ENCODE measurements at places on chromosomes 3 and 15.

DNA sequence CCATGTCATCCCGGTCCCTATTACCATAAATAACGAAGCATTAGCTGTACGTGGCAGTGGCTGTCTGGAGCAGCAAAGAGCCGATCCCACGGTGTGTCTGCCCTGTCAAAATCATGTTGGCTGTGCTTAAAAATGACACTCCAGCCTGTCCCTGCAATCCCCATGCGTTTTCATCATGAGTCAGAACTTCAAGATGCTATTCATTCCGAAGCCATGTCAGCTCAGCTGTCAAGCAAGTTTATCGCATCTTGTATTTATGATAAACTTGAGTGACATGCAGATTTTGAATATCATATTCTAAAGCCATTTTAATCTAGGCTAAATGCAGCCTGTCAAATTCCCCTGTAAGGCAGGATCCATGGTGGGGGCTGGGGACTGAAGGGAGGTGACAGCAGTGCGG lies 152.4 kb downstream of the TJP1 start:
- DNase-seq = no peak

DNA sequence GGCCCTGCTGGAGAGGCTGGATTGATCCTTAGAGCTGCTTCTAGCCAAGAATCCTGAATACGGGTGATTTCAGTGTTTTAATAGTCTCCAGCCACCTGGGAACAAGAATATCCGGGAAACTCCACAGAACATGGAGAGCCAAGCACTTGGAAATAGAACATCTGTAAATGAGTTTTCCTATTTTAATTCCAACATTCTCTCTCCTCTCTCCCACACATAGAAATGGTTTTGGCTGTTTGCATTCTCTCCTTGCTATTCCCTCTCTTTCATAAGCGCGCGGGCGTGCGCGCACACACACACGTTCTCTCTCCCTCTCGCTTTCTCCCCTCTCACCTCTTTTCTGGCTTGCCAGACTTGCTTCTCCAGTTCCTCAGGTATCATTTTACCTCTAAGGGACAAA lies 50.6 kb downstream of the GADL1 start:
- no peak for DNase-seq

DNA sequence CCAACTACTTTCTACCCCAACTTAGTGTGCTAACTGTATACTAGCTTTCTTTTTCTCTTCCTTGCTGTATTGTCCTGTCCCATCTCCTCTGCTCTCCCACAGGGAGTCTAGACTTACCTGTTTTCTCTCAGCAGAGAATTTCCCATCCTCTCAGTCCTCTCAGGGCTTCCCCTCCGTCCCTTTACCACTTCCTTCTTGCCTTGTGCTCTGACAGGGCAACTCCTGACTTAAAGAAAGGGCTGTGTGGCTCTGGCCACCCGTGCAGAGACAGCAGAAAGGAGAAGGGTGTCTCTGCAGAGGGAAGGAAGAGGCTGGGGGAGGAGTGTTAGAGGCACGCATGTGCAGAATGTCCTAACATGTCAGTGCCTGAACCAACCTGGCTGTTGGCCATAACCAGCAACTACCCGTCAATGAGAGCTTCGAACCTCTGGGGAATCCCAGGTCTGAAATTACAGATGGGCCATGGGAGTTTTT lies at the start of gene GCSAM:
TSS of gene GCSAM (minus strand) at position 274 of the 474 bp plus-strand sequence. CDS start at position 146, 128 bp downstream.
- no peak for DNase-seq

DNA sequence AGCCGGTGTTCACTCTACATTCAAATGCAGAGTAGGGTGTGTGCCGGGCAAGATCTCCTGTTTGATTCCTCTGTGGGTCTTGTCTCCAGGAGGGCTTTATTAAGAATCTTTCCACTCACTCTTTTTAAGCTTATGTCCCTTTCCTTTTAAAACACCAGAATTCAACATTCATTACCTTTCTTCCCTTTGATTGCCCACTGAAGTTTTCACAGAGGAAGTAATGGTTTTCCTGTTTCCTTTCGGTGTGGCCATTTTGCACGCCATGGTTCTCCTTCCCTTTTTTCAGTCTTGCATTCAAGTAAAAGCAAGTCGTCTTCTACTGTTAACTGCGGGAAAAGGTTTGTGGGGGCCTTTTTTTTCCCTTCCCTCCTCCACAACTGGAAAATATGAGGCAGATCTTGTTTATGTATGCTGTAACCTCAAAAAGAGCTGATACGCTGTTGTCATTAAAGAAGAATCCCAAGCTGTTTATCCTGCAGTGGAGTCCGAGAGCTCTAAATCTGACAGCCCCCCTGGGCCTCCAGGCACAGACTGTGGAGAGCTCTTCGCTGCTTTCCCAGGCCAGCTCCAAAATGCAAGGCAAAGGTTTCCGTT lies 40.5 kb downstream of the FILIP1L start:
- DNase-seq = peak; percentile 42

DNA sequence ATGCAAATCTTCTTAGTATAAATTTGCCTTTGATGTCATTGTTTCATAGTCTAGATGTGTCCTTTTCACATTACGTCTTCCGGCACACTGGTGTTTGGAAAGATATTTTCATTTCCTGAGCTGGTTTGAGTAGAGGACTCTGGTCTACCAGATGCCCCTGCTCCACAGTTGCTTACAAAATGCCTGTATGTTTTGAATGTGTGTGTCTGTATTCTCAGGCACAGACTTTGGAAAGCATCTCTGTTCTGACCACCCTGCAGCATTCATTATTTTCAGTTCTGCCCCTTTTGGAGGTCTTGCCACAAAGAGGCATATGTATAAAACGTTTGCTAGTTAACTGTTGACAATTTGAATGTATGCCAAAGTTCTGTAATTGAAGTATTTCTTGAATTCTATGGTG lies 236.0 kb upstream of the GOLIM4 start:
- no peak for DNase-seq

- DNase-seq = no peak
Measured at GRCh38 chr3:106827515-106828213, 549.6 kb upstream of the CCDC54 start.

- DNase-seq = no peak
Measured at GRCh38 chr15:28005004-28005527, 94.0 kb downstream of the OCA2 start.

DNA sequence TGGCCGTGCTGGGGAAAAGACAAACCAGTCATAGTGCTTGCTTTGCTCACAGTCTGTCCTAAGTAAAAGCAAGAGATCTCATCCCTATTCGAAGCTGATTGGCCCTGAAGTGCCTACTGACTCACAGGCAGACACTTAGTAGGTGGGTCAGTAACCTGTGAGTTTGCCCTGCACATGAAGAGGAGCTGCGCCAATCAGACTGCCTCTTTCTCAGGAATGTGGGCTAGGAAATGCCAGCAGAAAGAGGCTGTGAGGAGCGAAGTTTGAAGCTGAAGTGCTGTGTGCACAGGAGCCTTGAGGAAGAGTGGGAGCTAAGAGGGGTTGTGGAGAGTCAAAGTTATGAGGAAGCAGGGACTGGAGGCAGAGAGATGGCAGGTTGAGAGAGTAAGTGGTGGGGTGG lies 126.8 kb downstream of the IL20RB start:
- DNase-seq = no peak

- no peak for DNase-seq
Measured at GRCh38 chr15:31345606-31346366, 19.2 kb downstream of the KLF13 start.

DNA sequence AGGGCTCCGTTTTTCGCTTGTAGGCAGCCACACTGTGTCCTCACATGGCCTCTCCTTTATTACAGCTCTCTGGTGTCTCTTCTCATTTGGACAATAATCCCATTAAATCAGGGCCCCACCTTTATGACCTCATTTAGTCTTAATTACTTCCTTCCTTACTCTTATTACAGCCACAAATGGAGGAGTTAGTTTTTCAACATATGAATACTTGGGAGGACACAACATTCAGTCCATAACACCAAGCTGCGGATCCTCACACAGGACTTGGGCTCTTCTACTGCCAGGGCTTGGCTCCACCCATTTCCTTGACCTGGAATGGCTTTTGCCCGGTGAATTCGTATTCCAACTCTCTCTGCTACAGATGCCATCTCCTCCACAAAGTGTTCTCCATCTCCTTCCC lies 74.3 kb upstream of the SLC7A14 start:
- DNase-seq = no peak

DNA sequence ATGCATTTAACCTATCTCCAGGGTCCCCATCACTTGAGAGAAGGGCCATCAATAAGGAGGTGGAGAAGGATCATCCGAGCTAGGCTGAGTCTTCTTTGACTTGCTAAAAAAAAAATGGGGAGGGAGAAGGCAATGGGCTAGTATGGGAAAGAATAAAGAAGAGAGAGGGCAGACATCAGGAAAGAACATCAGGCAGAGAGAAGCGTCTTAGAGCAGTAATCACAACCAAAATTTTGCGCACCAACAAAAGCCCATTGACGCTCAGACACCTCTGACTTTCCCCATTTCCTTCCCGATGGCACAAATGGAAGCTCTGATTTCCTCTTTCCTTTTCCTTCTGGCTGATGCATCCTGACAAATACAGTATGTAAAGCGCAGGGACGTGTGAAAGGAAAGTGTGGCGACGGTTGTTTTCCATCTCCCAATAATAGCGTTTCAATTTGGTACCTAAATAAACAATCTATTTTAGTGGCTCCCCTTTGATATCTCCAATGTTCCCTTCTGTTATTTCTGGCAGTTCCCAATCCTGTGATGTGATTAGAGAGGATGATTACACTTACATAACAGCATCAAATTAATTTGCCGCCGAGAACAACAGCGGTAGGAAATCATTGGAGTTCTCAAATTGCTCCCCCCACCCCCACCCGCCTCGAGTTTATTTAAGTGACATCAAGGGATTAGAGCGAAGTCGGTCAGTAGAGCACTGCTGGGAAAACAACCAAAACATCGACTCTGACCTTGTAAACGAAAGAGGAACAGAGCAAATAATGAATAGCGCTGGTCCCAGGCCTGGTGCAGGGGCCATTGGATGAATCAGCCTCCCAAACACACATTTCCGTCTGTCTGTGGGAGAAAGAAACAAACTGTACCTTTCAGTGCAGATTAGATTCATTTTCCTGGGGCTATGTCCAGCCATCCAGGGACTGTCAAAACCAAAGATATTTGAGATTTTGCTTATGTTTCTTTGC lies 273.3 kb upstream of the ICE2 start:
- DNase-seq = no peak

DNA sequence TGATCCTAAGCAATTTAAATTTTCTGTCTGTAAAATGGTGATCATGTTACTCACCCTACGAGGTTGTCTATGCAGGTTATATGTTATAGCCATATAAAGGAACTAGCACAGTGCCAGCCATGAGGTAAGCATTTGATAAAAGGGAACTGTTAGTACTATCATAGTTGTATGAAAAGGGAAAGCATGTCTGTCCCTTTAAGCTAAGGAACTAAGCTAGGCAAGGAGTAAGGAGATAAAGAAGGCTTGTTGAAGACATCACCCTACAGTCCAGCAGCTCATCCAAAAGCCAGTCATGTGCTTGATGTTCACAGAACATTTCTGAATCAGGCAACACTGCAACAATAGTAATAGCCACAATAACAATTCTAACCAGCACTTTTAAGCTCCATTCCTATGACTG lies 243.9 kb downstream of the ZBTB20 start:
- no peak for DNase-seq

DNA sequence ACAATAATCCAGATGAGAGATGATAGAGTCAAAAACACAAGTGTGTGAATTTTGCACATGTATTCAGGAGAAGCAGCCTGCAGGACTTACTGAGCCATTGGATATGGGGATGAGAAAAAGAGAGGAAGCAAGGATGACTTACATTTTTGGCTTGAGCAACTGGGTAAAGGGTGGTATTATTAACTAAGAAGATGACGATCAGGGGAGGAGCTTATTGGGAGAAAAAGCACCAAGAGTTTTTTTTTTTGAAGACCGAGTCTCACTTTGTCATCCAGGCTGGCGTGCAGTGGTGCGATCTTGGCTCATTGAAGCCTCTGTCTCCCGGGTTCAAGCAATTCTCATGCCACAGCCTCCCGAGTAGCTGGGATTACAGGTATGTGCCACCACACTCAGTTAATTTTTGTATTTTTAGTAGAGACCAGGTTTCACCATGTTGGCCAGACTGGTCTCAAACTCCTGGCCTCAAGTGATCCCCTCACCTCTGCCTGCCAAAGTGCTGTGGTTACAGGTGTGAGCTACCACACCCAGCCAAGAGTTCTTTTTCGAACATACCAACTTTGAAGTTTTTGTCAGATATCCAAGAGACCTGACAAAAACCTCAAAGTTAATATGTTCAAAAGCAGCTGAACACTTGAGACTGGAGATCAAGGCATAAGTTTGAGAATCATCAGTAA lies 14.8 kb upstream of the SH3BP5 start:
- no peak for DNase-seq

GRCh38 chr3:24751020-24751419 lies 256.4 kb upstream of the THRB start:
- no peak for DNase-seq

DNA sequence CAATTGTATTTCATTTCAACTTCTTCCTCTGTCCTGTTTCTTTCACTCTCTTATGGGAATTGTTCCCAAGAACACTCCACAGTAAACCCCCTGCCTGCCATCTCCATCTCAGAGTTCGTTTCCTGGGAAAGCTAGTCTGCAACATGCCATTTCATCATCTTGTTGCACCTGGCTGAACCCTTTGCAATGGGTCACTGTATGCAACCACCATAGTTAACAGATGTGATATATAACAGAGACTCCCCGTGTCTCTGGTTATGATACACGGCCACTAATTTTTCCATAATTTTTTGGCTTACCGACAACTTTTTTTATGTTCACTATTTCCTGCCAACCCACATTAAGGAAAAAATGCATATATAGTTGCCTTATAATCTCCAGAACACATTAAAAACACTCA lies 95.5 kb downstream of the CHST2 start:
- no peak for DNase-seq

DNA sequence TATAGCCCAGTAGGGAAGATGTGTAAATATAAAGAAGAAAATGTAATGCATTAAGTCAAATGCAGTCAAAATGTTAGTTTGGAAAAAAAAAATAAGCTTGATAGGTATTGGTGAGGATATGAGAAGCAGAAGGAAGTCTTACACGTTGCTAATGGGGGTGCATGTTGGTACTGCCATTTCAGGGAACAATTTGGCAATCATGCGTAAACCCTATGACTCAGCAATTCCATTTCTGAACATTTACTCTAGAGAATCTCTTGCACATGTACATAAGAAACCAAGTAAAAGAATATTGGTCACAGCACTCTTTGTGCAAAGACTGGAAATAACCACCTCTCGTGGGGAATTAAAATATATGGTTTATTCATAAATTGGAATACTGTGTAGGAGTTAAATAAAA lies 35.5 kb upstream of the TIMP4 start:
- DNase-seq = no peak

DNA sequence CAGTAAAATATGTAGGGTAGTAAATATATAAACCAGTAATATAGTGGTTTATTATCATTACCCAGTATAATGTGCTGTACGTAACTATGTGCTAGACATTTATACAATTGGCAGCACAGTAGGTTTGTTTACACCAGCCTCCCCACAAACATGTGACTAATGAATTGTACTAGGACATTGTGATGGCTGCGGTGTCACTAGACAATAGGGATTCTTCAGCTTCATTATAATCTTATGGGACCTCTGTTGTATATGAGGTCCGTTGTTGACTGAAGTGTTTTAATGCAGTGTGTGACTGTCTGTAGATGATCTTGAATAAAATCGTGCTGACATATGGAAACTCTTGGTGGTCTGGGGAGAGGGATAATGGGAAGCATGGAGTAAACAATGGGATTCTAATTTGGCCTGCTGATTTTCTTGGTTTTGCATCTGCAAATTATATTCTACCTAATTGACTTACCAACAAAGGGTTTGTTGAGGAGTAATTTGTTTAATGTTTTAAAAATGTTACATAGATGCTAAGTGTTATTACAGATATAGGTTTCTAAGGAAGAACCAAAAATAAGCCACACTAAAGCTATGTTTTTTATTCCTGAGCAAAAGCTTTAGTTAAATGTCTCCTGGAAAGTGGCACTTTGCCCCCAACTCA lies 496.5 kb upstream of the TBL1XR1 start:
- DNase-seq = no peak
